ENCODE measurements at places on chromosomes 3 and 15.

- no peak for DNase-seq
Measured at GRCh38 chr3:32882603-32883025, 64.8 kb downstream of the TRIM71 start.

DNA sequence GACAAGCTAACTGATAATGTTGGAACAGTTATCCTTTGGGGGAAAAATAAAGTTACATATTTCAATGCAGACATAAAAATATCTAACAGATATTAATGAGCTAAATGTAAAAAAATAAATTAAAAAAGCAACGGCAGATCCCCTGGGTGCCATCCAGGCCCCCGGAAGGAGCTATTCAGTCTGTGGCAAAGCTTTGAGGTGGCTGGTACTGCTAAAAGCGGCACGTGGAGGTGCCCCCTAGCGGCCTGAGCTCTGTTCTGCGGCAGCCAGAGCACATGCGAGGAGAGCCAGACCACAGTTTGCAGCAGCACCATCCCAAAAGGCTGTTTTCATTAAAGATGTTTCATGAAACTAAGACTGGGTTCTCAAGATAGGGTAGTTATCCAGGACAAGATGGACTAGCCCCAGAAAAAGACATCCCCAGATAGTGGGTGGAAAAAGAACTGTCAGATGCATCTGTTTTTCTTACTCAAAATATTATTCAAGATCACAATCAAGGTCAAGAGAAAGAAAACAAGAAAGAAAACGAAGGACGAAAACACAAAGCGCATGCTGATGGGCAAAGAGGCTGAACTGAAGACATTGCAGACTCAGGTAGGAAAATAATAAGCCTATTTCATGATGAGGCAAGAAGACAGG, 18.7 kb downstream of the AP3S2 start:
- DNase-seq: peak; percentile 71

- no peak for DNase-seq
Measured at GRCh38 chr3:17979911-17980310, 237.5 kb upstream of the TBC1D5 start.

DNA sequence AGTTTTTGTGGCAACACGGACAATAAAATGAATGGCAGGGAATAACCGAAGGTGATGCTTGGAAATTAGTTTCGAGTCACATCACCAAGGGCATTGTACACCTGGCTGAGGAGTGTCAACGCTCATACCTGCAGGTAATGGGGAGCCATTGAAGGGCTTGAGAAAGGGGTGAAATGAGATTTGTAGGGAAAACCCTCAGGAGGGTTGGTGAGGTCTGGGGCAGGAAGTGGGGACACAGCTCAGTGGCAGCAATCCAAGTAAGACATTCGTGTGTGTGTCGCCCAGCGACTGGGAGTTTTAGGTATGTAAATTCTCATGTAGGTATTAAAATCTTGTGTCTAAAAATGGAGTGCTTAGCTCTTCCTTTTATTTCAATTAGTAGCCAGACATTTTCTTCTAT, 14.3 kb downstream of the PARP14 start:
- no peak for DNase-seq

- DNase-seq: no peak
Measured at GRCh38 chr3:27094721-27095120, 274.5 kb downstream of the NEK10 start.

GRCh38 chr3:133568294-133569014, 5.0 kb upstream of the CDV3 start:
- DNase-seq: no peak

- no peak for DNase-seq
Measured at GRCh38 chr15:39851500-39852092, 68.5 kb downstream of the GPR176 start.

GRCh38 chr3:190677001-190677400, 163.1 kb downstream of the IL1RAP start:
- no peak for DNase-seq

DNA sequence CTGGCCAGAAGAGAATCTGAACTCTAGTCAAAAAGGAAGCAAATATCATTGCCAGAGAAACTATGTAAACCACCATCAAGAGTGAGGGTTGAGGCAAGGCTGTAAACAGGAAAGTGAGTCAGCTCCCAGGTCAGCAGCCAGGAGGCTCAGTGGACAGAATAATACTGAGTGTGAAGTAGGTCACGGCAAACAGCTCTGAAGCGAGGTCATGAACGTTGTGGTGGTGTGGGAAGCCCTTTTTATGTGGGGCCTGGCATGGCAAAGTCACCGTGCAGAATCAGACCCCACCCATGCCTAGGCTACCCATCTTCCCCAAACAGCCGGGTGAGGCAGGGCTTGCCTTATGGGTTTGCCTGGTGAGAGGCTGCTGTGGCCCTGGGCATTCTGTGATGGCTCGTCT, 43.9 kb downstream of the THBS1 start:
- peak; percentile 54 for DNase-seq

DNA sequence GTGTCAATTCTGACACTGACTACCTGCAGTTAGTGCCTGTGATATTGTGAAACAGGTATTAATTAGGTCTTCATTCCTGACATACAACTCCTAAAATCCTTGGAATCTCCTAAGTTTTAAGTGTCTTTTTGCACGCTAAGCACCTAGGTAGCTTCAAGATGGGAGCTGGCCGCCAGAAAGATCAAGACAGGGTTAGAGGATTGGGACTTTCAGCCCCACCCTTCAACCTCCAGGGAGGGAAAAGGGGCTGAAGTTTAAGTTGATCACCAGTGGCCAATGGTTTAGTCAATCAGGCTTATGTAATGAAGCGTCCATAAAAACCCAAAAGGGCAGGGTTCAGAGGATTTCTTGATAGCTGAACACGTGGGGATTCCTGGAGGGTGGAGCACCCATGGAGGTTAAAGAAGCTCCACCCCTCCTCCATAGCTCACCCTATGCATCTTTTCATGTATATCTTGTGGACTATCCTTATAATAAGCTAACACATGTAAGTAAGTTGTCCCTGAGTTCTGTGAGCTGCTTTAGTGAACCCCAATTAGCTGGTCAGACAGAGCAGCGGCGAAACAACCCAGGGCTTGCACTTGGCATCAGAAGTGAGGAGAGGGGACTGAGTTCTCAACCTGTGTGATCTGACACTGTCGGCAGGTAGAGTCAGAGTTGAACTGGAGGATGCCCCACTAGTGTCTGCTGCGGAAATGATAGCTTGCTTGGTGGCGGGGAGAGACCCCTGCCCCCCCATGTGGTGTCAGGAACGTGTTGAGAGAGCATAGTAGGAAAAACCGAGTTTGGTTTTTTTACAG, 12.8 kb upstream of the SRP14 start:
- DNase-seq: no peak

Measured in stimulated activated CD8-positive, alpha-beta memory T cell treated with anti-CD3 and anti-CD28 coated beads, Interleukin-15, amount 100 ng/mL, for 48 hours (primary cell).